ENCODE measurements at places on chromosomes 6 and 20. TPM values are rescaled to one million over a fixed set of nuclear protein-coding genes. Genes with fewer than 3 reads are reported as not detected.

Gene PHACTR1
- total RNA-seq: 1.8 TPM

Gene TXLNB
- total RNA-seq: not detected

Gene CFB
- 1.9 TPM for total RNA-seq

Gene LTB
- total RNA-seq: 19.3 TPM

Gene TRDN
- not detected for total RNA-seq

Gene NMBR
- total RNA-seq: not detected

Gene LAMA5
- total RNA-seq: 455 TPM

Gene ZBTB12
- total RNA-seq: 4.9 TPM

Gene ID1
- total RNA-seq: 27.5 TPM

Gene KHDC1L
- not detected for total RNA-seq

Gene CRISP3
- not detected for total RNA-seq

Gene FOXP4
- total RNA-seq: 30.3 TPM

Gene HEY2
- total RNA-seq: 1.7 TPM

Gene SLC2A10
- total RNA-seq: 11.9 TPM

Gene PNPLA1
- total RNA-seq: not detected

Gene EYA2
- total RNA-seq: not detected

Gene PLCB1
- total RNA-seq: 5.1 TPM

Gene C6orf15
- 0.62 TPM for total RNA-seq

Gene DNAAF9
- 11.8 TPM for total RNA-seq

Gene SLC26A8
- total RNA-seq: not detected

Gene WFDC10B
- not detected for total RNA-seq

Gene C2
- 0.07 TPM for total RNA-seq

Gene LPA
- not detected for total RNA-seq

Gene MYLK2
- 1.8 TPM for total RNA-seq

Gene VNN1
- total RNA-seq: 0.21 TPM

Gene ZNF318
- 11.2 TPM for total RNA-seq

Gene FAM83C
- total RNA-seq: not detected

Gene PACRG
- 1.7 TPM for total RNA-seq

Measured in kidney epithelial cell (primary cell).